HFFc6 (cell line): ENCODE measurements at places on chromosomes 5 and 9. TPM values are rescaled to one million over a fixed set of nuclear protein-coding genes. Genes with fewer than 3 reads are reported as not detected.

PCDHGA10 gene
- 0.91 and 1.0 TPM in 2 replicates for total RNA-seq

PAXX gene
- 29.1 to 45.2 TPM (median 37.6 TPM) in 3 replicates for total RNA-seq

FAM151B gene
- total RNA-seq: 2.6 to 3.1 TPM (median 2.6 TPM) in 3 replicates

FCN2 gene
- not detected in 3 replicates for total RNA-seq

CTSV gene
- total RNA-seq: 0.07 to 0.17 TPM (median 0.15 TPM) in 3 replicates

- peak; percentile 68 for DNase-seq
These were observed 198.8 kb upstream of the EFNA5 start for GRCh38 chr5:107869438-107870115.

- DNase-seq: no peak
These were observed 77.9 kb downstream of the LHFPL2 start for GRCh38 chr5:78570646-78571045.

DNA sequence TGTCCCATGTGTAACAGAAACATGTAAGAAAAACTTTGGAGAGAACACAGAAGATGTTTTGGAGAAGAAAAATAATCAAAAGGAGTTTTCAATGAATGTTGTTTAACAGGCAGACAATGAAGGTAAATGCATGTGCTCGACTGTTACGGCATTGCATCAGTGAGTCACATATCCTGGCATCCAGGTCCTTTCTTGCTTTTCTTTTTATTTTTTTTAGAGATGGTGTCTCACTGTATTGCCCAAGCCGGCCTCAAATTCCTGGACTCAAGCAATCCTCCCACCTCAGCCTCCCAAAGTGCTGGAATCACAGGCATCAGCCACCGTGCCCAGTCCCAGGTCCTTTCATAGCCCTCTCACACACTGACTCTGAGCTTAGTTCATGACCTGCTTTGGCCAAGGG, 181.8 kb downstream of the DTWD2 start:
- DNase-seq: no peak

GRCh38 chr5:72326306-72326649, 6.1 kb downstream of the PTCD2 start:
- no peak for DNase-seq

- DNase-seq: no peak
These were observed 3.9 kb downstream of the RGS14 start for GRCh38 chr5:177361418-177362291.

GRCh38 chr5:75463726-75464125, 47.7 kb downstream of the CERT1 start:
- no peak for DNase-seq

DNA sequence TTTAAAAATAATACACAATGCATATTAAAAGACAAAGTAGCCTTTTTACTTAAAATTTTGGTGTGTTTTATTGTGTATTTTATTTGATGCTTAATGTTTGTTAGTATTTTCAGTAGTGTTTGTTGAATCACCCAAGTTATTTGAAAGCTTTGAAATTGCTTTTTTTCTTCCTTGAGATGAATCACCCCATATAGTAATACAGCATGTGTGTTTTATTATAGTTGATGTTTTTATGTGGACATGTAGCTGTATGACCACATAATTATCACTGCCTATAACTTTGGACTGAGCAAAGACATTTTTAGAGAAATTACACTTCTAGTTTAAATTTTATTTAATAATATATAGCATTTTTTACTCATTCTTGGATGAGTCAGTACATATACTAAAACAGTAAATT, 18.0 kb downstream of the FAM174A start:
- DNase-seq: peak; percentile 14

DNA sequence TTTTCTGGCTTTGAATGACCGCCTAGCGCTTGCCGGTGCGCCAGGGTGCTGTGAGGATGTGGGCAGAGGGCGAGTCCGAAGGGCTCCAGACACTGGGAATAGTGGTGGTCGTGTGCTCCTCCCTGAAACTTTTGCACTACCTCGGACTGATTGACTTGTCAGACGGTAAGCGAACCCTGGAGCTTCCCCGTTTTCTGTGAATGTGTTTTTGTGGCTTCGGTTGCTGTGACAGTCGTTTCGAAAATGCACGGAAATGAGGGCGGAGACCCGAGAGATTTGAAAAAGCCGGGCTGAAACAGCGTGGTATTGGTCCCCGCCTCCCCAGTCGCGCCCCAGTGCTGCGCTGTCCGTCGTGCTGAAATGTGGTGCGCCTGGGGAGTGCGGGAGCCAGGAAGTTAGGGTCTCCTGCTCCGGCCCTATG, 102.5 kb upstream of the GABRP start:
- no peak for DNase-seq

GRCh38 chr5:89282554-89283510, 399.8 kb upstream of the MEF2C start:
- DNase-seq: peak; percentile 50

- DNase-seq: no peak
These were observed 80.6 kb downstream of the WNK2 start for GRCh38 chr9:93264338-93265125.

DNA sequence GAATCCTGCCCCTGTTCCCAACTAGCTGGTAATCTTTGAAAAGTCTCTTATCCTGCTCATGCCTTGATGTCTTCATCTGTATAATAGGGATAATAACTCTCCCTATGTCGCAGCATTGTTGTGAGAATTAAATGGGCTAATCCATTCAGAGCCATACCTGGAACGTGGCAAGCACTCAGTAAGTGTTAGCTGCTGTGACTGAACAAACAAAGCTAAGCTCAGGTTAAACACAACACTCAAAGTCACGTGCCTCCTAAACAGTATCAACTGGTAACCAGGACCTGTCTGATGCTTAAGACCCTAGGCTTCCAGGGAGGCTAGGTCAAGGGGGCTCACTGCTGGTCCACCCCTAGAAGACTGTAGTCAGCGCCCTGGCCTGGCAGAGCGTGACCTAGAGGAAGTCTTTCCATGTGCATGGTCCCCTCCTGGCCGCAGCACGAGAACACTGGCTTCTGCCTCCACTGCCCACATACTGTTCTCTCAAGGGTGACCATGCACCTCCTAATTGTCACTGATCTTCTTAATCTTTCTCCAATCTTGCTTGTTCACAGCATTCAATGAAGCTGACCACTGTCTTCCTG, 211.1 kb downstream of the TTLL11 start:
- DNase-seq: no peak

DNA sequence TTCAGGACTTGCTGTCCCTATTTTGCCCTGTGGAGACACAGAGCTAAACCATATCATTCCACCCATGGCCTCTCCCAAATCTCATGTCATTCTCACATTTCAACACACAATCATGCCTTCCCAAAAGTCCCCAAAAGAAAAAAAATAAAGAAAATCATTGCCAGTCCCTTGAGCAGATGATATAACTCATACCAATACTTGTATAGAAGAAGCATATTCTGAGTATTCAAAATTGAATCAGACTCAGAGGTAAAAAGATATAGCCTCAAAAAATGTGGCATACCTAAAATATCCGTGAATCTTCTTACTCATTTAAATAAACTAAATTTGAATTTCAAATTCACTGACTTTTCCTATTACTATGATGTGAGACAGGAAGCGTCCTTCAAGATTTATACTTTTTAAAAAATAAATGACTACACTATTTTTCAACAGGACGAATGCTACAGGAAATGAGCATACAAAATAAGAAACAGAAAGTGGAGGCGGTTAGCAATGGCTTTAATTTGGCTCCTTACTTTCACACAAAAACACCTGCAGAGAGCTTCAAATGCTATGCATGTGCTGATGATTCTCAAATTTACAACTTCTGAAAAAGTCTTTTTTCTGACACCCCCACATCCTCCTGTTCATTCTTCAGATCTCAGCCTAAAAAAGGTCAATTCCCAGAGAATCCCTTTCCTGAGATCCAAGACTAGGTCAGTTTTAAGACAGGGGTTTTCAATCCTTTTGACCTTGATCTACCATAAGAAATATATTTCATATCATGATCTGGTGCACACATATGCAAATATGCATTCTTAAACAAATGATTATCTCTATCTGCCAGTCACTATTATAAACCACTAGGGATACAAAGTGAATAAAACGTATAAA, 39.6 kb upstream of the DMXL1 start:
- no peak for DNase-seq

GRCh38 chr5:161372682-161373344, 173.7 kb downstream of the GABRB2 start:
- DNase-seq: no peak

- DNase-seq: no peak
These were observed 7.7 kb upstream of the SHISAL2B start for GRCh38 chr5:64682608-64683007.

- DNase-seq: no peak
These were observed 576.5 kb upstream of the BRINP1 start for GRCh38 chr9:119945686-119946085.
